Activated naive CD8-positive, alpha-beta T cell treated with anti-CD3 and anti-CD28 coated beads for 36 hours (primary cell): ENCODE measurements at places on chromosomes 12 and 14. TPM values are rescaled to one million over a fixed set of nuclear protein-coding genes. Genes with fewer than 3 reads are reported as not detected.

CLEC2B gene
- total RNA-seq = 21.1 TPM

GRCh38 chr14:33699300-33699983 lies 251.4 kb downstream of the EGLN3 start:
- H3K4me1 ChIP-seq = no peaks in the 10 kb centered on the region
- H3K36me3 ChIP-seq = no peaks in the 10 kb centered on the region
- no peak for DNase-seq
- no peak overlapping the region for H3K27ac ChIP-seq
- H3K4me3 ChIP-seq = no peak overlapping the region

- peaks cover 2% of the 10 kb centered on the region for H3K36me3 ChIP-seq
- H3K27me3 ChIP-seq = no peaks in the 10 kb centered on the region
- no peak for DNase-seq
- H3K27ac ChIP-seq = no peak overlapping the region
- no peak overlapping the region for H3K4me3 ChIP-seq
- peaks cover 5% of the 10 kb centered on the region for H3K4me1 ChIP-seq
Observed at GRCh38 chr12:50662116-50662510, 101.8 kb upstream of the ATF1 start.

GRCh38 chr12:22413592-22413991 lies 79.1 kb upstream of the ST8SIA1 start:
- no peak overlapping the region for H3K4me3 ChIP-seq
- H3K27ac ChIP-seq = no peak overlapping the region
- DNase-seq = no peak
- no peaks in the 10 kb centered on the region for H3K27me3 ChIP-seq
- H3K36me3 ChIP-seq = no peaks in the 10 kb centered on the region
